Subcutaneous adipose tissue (tissue), 4 donors: ENCODE measurements at places on chromosomes 4 and X. TPM values are rescaled to one million over a fixed set of nuclear protein-coding genes. Genes with fewer than 3 reads are reported as not detected.

Gene GUCY2F
- total RNA-seq, result not detected

Gene EGF
- total RNA-seq, result not detected

Gene GAGE13
- not detected for total RNA-seq

Gene SHROOM4
- 9.7 TPM for total RNA-seq

Gene CBLL2
- not detected for total RNA-seq

Gene BTC
- 0.82 TPM for total RNA-seq

Gene DCX
- not detected for total RNA-seq

Gene NR3C2
- total RNA-seq, result 8.3 TPM

Gene PCDH18
- total RNA-seq, result 169 TPM

Gene NSG1
- total RNA-seq, result not detected

Gene TCEAL2
- not detected for total RNA-seq

Gene PCSK1N
- total RNA-seq, result not detected
